ENCODE measurements at places on chromosomes 12 and 14.

DNA sequence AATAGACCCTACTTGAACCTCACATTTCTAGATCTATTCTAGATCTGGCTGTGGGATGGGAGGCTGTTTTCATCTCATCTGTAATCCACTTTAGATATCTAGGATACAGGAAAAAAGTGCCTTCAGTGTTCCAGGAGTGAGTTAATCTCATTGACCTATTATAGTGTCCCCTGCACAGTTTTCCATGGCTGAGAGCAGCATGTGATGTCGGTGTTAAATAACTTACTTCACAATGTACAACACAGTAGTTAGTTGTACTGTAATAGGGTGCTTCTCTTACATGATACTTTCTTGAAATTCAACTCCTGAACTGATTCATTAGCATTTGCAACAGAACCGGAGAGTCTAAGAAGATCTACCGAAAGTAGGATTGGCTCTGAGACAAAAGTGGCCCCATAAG is 62.6 kb downstream of the TMEM117 start:
- H3K4me3 ChIP-seq = no peak overlapping the region
- no peak overlapping the region for H3K27ac ChIP-seq
- H3K36me3 ChIP-seq = no peaks in the 10 kb centered on the region
- no peaks in the 10 kb centered on the region for H3K4me1 ChIP-seq
- H3K27me3 ChIP-seq = no peaks in the 10 kb centered on the region

DNA sequence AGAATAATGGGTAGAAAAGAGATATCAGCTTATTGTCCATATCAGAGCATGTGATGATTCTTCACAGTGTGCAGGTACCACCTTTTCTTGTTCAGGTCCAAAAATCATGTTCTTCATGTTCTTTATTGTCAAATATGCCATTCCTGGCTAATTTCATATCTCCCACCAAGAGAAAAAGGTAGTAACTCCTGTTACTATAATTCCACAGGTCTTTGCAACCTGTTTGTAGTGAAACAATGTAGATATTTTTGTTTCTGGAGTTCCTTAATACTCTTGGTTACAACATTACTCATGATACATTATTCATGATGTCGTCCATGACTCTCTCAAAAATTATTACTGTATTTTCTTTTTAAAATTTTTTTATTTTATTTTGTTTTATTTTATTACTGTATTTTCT is 11.3 kb upstream of the TMBIM6 start:
- H3K4me3 ChIP-seq = no peak overlapping the region
- no peak overlapping the region for H3K27ac ChIP-seq
- peaks cover 4% of the 10 kb centered on the region for H3K27me3 ChIP-seq
- H3K4me1 ChIP-seq = no peaks in the 10 kb centered on the region
- no peaks in the 10 kb centered on the region for H3K36me3 ChIP-seq

- H3K27ac ChIP-seq = no peak overlapping the region
- peaks cover 6% of the 10 kb centered on the region for H3K36me3 ChIP-seq
- H3K4me1 ChIP-seq = peaks cover 2% of the 10 kb centered on the region
Observed at GRCh38 chr14:99879401-99880295, 86.4 kb downstream of the EML1 start.

GRCh38 chr14:56630707-56631106 is 51.1 kb downstream of the TMEM260 start:
- no peak for DNase-seq
- H3K4me1 ChIP-seq = no peaks in the 10 kb centered on the region
- peaks cover 17% of the 10 kb centered on the region for H3K36me3 ChIP-seq
- no peaks in the 10 kb centered on the region for H3K27me3 ChIP-seq
- H3K4me3 ChIP-seq = no peak overlapping the region
- no peak overlapping the region for H3K27ac ChIP-seq

DNA sequence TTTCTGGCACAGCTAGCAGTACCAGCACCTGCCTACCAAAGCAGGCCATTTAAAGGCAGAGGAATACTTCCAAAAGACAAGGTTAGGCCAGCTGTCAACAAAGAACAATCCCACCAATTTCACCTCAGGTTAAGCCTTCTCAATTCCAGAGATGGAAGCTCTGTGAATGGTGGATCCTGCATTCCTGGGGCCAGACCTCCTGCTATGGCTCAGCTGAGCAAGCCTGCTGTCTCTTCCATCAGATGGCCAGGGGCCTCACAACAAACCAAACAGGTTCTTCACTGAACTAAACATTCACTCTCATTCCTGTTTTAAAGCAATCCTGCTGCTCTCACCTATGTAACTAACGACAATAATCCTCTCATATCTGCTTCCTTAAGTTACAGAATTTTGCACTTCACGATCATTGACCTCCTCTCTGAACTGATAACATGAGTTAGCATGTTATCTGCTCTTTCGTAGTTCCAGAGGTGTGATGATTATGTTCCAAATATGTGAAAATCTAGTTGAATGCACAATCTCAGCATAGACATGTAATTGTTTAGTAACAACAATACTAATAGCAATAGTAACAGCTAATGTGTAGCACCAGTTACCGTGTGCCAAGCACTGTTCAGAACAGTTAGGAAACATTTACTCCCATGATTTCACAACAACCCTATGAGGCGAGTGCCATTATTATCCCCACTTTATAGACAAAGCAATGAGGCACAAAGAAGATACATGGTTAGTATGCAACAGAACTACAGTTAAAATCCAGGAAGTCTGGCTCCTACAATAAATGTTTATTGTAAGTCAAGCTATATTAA is 73.2 kb downstream of the SLC2A13 start:
- H3K27ac ChIP-seq = no peak overlapping the region
- H3K4me1 ChIP-seq = no peaks in the 10 kb centered on the region
- no peaks in the 10 kb centered on the region for H3K36me3 ChIP-seq
- H3K27me3 ChIP-seq = no peaks in the 10 kb centered on the region
- no peak for DNase-seq
- no peak overlapping the region for H3K4me3 ChIP-seq

- no peak overlapping the region for H3K4me3 ChIP-seq
- peaks cover 1% of the 10 kb centered on the region for H3K4me1 ChIP-seq
Observed at GRCh38 chr14:74863274-74863673, 12.7 kb downstream of the PROX2 start.

- H3K4me3 ChIP-seq = no peak overlapping the region
- H3K4me1 ChIP-seq = no peaks in the 10 kb centered on the region
- H3K36me3 ChIP-seq = no peaks in the 10 kb centered on the region
- no peak for DNase-seq
Observed at GRCh38 chr14:24875991-24876878, 173.7 kb downstream of the STXBP6 start.

DNA sequence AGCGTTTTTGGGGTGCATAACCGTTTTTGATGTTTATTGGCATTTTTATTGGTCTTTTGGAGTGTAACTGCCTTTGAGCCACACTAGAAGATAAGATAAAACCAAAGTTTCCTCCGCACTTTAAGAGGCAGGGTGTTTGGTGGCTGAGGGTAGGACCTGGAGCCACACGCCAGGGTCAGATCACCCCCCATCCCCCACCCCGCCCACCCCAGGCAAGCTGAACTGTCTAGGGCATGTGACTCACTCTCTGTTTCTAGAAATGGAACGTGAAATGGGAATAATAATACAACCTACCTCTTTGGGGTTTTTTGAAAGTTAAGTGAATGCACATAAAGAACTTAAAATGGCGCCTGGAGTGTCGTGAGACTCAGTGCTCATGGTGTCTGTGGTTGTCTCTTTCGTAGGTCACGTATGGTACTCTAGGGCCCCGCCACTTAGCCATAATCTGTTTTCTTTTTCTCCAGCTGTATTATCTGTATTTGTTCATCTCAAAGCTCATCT is 56.0 kb downstream of the PPP2R5C start:
- H3K4me3 ChIP-seq = no peak overlapping the region
- H3K27ac ChIP-seq = no peak overlapping the region
- no peaks in the 10 kb centered on the region for H3K27me3 ChIP-seq
- no peak for DNase-seq
- H3K36me3 ChIP-seq = peaks cover 17% of the 10 kb centered on the region

- H3K36me3 ChIP-seq = peaks cover 6% of the 10 kb centered on the region
- H3K4me3 ChIP-seq = peak overlapping the region; percentile 86
- peaks cover 12% of the 10 kb centered on the region for H3K4me1 ChIP-seq
- peak overlapping the region; percentile 98 for H3K27ac ChIP-seq
- no peak for DNase-seq
- no peaks in the 10 kb centered on the region for H3K27me3 ChIP-seq
Observed at GRCh38 chr14:34983148-34983760, 462 bp downstream of the SRP54 start.

GRCh38 chr14:53509276-53510244 is 356.4 kb upstream of the DDHD1 start:
- H3K27ac ChIP-seq = no peak overlapping the region
- no peaks in the 10 kb centered on the region for H3K27me3 ChIP-seq
- no peaks in the 10 kb centered on the region for H3K36me3 ChIP-seq
- H3K4me1 ChIP-seq = peaks cover 3% of the 10 kb centered on the region
- peak; percentile 62 for DNase-seq

DNA sequence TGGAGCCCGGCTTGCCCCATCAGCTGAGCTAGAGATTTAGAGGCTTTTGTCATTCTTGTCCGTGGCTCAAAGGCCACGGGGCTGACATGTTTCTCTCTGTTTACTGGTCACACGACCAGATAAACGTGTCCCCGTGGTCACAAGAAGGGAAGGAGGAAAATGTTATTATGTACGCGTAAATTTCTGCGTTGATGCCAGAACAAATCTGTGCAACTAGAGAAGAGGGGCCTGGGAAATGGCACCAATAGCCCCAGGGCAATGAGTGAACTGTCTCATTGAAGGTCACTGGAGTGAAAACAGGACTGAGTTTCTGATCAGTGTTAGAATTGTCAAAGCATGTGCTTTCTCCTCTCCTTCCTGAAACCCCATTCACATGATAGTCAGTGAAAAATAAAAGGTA is 25.3 kb downstream of the OAS2 start:
- H3K4me3 ChIP-seq = no peak overlapping the region
- no peak overlapping the region for H3K27ac ChIP-seq
- H3K36me3 ChIP-seq = peaks cover 82% of the 10 kb centered on the region
- peaks cover 11% of the 10 kb centered on the region for H3K4me1 ChIP-seq
- H3K27me3 ChIP-seq = peaks cover 21% of the 10 kb centered on the region

- no peaks in the 10 kb centered on the region for H3K27me3 ChIP-seq
- H3K36me3 ChIP-seq = no peaks in the 10 kb centered on the region
- DNase-seq = no peak
- H3K4me3 ChIP-seq = no peak overlapping the region
- no peaks in the 10 kb centered on the region for H3K4me1 ChIP-seq
- H3K27ac ChIP-seq = no peak overlapping the region
Observed at GRCh38 chr12:20560935-20561334, 134.2 kb upstream of the SLCO1C1 start.

DNA sequence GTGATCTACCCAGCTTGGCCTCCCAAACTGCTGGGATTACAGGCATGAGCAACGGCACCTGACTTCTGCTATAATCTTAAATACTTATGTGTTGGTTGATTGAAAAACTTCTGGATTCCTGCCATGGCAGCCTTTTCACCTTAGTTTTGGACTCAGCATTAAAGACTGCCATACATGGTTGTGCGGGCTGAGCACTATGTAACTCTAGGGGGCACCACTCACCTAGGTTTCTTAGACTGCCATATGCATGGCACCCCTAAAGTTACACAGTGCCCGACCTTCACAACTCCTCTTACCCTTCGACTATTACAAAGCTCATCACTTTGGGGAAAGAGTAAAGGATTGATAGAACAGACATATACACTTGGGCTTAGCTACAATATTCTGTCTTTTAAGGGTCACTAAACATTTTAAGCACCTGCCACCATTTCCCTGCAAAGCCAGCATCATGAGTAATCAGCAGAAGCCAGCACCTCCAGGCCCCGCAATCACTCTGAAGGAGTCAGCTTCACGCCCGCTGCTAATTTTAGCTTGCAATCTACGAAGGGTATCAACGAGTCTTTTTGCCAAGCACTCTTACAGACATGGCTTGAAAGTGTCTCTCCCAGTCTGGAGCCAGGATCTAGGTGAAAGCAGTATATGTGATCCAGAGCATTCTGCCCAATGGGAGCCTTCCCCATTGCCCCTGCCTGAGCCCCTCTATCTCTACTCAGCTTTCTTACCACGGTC is 59.8 kb downstream of the SUDS3 start:
- no peak overlapping the region for H3K27ac ChIP-seq
- no peak for DNase-seq
- H3K27me3 ChIP-seq = no peaks in the 10 kb centered on the region

DNA sequence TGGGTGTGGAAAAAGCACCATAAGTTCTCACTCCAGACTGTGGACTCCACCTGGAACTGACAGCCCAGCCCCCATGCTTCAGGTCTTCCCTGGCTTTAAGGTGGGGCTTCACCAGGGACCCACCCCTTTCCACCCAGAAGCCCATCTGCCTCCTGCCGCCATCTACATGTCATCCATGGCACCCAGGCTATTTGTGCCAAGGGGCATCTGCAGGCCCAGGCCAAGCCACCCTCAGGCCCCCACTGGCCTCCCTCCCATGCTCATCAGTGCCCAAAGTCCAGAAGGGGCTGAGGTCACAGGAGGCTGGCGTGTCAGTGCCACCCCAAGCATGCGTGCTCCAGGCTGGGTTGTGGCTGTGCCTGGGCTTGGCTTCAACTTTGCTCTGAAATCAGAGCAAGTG is 212.2 kb upstream of the DIO3 start:
- DNase-seq = no peak
- no peak overlapping the region for H3K4me3 ChIP-seq
- no peaks in the 10 kb centered on the region for H3K4me1 ChIP-seq

- DNase-seq = no peak
- H3K27me3 ChIP-seq = no peaks in the 10 kb centered on the region
- no peaks in the 10 kb centered on the region for H3K4me1 ChIP-seq
- H3K4me3 ChIP-seq = no peak overlapping the region
- H3K27ac ChIP-seq = no peak overlapping the region
Observed at GRCh38 chr14:53692885-53693284, 263.7 kb downstream of the BMP4 start.

GRCh38 chr12:109098183-109098604 is 797 bp downstream of the UNG start:
- peak overlapping the region; percentile 95 for H3K4me3 ChIP-seq
- DNase-seq = peak; percentile 81
- peak overlapping the region; percentile 77 for H3K27ac ChIP-seq
- H3K36me3 ChIP-seq = peaks cover 17% of the 10 kb centered on the region

DNA sequence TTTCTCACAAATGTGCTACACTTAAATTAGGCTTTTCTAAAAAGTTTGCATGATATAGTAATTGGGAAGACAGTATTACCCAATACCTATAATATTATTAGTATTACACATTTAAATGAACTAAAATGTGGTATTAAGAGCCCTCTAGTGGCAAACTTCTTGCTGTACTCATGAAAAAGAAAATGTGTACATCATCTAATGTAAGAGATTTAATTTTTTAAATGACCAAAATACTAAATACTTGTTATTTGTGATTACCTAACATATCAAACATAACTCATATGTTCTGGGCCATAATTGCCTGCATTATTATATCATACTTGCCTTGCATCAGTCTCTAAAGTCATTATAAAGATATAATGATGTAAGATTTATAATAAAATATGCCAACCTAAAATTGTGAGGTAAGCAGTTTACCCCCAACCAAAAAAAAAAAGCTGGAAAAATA is 64.2 kb downstream of the DNAI7 start:
- H3K27me3 ChIP-seq = no peaks in the 10 kb centered on the region
- H3K4me1 ChIP-seq = peaks cover 4% of the 10 kb centered on the region
- H3K27ac ChIP-seq = no peak overlapping the region

- no peak overlapping the region for H3K4me3 ChIP-seq
- H3K36me3 ChIP-seq = no peaks in the 10 kb centered on the region
- H3K4me1 ChIP-seq = no peaks in the 10 kb centered on the region
- H3K27me3 ChIP-seq = no peaks in the 10 kb centered on the region
- H3K27ac ChIP-seq = no peak overlapping the region
- DNase-seq = no peak
Observed at GRCh38 chr12:77469578-77470333, 360.9 kb upstream of the NAV3 start.

GRCh38 chr12:50104417-50105366 is 884 bp downstream of the GPD1 start:
- peaks cover 20% of the 10 kb centered on the region for H3K4me1 ChIP-seq
- H3K27me3 ChIP-seq = no peaks in the 10 kb centered on the region
- H3K27ac ChIP-seq = no peak overlapping the region
- no peak overlapping the region for H3K4me3 ChIP-seq

All from mesenchymal stem cell (in vitro differentiated cells and primary cell).